ENCODE measurements at places on chromosomes 7 and 10. TPM values are rescaled to one million over a fixed set of nuclear protein-coding genes. Genes with fewer than 3 reads are reported as not detected.

Gene TMEM26
- not detected for total RNA-seq

Gene PPIF
- total RNA-seq = 18.7 TPM

Gene TET1
- 2.1 TPM for total RNA-seq

DNA sequence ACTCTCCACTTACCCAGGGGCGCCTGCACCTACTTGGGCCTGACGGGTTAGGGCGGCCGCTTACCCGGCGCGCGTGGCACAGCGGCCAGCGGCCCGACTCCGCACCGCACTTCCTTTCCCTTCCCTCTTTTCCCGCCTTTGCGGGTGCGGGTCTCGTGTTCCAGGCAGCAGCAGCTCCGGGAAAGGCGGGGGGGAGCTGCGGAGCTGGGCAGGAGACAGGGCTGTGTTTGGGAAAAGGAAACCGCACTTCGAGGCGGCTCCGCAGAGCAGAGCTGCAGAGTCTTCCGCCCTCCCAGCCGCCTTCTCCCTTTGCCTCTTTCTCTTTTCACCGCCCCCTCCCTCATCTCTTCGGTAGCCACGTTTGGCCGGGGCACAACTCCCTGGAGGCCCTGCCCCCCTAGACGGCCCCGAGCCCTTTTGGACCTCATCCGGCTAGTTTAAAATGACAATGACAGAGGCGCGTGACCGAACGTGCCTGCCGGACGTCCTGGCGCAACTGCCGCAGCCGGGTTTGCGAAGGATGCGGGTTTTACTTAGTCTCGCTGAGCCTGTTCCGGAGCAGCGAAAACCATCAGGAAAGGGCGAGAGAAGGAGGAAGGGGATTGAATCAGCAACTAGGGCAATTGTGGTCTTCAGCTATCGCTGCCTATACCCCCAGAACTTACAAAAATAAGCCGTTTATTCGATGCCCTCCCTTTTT, 7.9 kb upstream of the PAX2 start:
- DNase-seq = no peak

DNA sequence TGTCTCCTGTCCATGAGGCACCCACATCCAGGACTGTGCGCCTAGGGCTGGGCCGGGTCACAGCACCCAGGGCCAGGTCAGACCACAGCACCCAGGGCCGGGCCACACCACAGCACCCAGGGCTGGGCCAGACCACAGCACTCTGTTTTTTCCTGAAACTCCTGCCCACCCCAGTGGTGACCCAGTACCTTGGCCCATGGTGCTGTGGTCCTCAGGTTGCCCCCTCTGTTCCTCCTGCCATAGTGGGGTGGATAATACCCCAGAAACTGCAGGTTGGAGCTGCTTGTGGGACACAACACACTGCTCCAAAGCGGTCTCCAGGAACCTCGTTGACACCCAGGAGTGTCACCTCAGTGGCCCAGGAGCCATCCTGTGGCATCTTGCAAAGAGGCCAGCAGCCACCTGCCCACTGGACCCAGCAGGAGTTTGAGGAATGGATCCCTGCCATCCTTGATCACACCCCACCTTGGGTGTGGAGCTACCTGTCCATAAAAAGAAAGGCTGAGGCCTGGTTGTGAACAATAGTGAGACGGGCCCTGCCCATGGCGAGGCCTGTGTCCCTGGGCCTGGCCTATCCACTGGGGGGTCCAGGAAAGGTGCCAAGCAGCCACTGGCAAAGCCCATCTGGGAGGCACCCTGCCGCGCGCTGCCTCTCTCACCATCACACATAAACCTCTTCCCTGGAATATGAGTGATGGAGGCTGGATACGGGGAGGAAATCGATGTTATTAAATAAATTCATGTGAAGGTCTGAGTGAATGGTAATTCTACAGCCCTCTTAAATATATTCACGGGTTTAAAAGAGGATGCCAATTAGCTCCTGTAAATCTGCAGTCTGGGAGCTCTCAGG, 89.0 kb downstream of the NKX6-2 start:
- DNase-seq = no peak

DNA sequence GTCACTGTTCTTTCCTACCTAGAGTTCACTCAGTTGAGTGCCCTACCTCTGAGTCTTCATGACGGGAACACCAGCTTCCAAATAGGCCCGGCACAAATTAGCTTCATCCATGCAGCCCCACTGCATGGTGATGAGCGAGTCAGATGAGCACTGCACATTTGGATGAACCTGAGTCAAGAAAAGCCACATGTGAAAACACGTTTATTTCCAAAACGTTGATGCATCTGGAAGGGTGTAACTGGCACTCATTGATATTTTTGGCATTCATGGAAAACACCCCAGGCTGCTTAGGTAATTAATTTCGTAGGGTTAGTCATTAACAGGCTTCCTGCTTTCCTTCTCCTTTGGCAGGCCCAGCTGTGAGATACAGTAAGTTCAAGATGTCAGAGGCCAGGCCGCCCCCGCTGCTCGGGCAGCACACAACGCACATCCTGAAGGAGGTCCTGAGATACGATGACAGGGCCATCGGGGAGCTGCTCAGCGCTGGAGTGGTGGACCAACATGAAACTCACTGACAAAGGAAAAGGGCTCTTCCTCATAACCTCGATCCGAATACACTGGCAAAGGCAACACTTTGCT, 725.2 kb downstream of the SUGCT start:
- DNase-seq = no peak

- no peak for DNase-seq
These were observed 12.8 kb downstream of the MEIG1 start for GRCh38 chr10:14971867-14972448.

DNA sequence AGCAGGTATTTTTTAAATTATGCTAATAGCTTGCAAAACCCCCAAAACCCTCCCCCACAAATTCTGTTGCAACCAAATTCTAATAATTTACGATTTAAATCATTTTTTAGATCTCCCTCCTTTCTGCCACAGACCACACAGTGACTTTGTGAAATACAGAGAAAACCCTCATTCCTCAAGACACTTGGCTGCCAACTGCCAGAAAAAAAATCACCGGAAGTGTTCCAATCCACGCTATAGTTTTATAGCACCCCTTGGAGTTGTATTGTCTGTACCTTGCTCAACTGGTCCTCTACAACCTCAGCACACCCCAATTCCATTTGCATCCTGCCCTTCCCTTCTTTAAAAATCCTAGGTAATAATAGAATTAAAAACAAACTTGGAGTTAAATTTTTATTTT, 560.1 kb downstream of the PARD3 start:
- no peak for DNase-seq

DNA sequence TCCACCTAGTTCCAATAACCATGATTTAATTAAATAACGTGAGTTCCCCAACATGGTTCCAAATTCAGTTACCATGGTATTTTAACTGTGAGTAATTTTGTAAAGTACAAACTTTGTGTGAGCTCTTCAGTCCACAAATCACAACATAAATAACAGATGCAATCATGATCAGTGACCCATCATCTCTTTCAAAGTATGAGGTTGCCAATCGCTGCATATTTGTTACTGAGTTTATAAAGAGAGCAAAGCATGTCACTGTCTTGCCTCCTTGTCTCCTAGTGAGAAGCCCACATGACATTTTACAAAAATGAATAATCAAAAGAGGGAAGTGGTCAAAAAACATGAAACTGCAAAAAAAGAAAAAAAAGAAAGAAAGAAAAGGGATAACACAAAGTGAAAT, 69.1 kb upstream of the PDSS1 start:
- DNase-seq = no peak

GRCh38 chr10:100496567-100496966, 23.1 kb downstream of the SEC31B start:
- DNase-seq = no peak

GRCh38 chr10:76883596-76883995, 754.0 kb downstream of the KCNMA1 start:
- no peak for DNase-seq

DNA sequence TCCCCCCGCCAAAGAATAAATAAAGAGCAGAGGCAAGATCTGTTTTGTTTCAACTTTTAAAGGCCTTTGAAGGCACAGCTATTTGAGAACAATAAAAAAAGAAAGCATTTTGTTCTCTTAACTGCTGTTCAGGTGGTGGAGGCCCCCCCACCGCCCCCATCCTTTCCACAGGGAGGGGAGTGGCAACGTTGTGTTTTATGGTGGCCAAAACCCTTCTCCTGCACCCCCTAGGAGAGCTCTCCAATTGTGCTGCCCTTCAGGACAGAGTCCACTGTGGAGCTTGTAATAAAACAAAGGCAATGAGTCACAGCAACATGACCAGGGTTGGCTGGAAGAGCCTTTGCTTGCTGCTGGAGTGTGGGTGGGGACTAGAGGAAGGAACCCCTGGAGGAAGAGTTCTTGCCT, 987.9 kb downstream of the KCNMA1 start:
- peak; percentile 86 for DNase-seq

- no peak for DNase-seq
These were observed 28.6 kb upstream of the SHH start for GRCh38 chr7:155840909-155841308.

All from GM23248 (cell line).